ENCODE measurements at places on chromosomes 3 and 15. TPM values are rescaled to one million over a fixed set of nuclear protein-coding genes. Genes with fewer than 3 reads are reported as not detected.

The ACTRT3 gene
- total RNA-seq = 2.7 TPM

DNA sequence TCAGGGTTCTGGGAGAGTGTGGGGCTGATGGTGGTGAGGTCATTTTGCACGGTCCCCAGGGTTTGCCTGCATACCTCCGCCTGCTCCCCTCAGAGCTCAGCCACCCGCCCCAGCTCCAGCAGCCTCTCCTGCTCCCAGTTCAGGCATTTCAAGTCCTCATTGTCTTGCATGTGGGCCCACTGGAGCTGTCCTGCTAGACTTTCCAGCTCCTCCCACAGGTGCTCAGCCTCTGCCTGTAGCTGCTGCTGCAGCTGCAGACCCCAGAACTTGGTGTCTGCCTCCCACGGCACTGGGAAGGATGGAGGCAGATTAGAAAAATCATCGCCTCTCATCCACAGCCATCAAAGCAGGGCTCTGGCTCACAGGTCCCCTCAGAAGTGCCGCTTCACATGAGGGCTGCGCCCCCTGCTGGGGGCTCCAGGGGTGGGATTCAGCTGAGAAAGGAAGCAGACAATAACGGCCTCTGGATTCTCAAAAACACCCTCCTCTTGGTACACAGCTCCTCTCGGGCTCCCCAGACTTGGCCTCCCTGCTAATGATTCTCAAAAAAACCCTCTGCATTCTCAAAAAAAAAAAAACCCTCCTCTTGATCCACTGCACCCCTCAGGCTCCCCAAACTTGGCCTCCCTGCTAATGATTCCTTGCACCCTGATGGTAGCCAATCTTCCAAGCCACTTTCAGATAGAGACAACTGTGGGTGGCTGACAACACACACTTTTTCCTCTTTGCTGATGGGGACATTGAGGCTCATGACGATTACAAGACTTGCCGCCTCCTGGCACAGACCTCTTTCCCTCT lies 89.3 kb upstream of the C2CD4B start:
- H3K4me1 ChIP-seq = no peaks in the 10 kb centered on the region
- DNase-seq = no peak
- H3K27ac ChIP-seq = no peak overlapping the region
- H3K4me3 ChIP-seq = no peak overlapping the region
- H3K27me3 ChIP-seq = no peaks in the 10 kb centered on the region

DNA sequence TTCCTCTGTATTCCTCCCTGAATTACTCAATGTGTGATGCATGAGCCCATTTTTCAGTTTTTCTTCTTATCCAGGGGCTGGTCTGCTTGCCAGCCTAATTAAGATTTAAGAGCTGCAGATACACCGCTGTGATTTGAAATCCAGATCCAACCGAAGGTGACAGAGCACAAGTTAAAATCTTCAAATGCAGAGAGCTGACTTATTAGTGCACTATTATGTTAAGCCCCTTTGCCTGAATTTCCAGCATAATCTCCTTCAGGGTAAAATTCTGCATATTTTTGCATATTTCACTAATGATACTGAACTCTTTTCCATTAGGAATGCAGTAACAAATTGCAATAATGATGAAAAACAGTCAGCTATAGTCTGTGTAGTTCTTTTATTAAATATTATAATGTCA lies 583.6 kb downstream of the ROBO2 start:
- DNase-seq = no peak
- H3K4me3 ChIP-seq = no peak overlapping the region
- H3K27ac ChIP-seq = no peak overlapping the region
- H3K27me3 ChIP-seq = no peaks in the 10 kb centered on the region
- no peaks in the 10 kb centered on the region for H3K36me3 ChIP-seq
- H3K4me1 ChIP-seq = no peaks in the 10 kb centered on the region

- H3K36me3 ChIP-seq = no peaks in the 10 kb centered on the region
- no peak for DNase-seq
- no peak overlapping the region for H3K4me3 ChIP-seq
- H3K27ac ChIP-seq = no peak overlapping the region
- peaks cover 38% of the 10 kb centered on the region for H3K4me1 ChIP-seq
These were observed 15.4 kb downstream of the RAF1 start for GRCh38 chr3:12648384-12648959.

- DNase-seq = no peak
- no peaks in the 10 kb centered on the region for H3K36me3 ChIP-seq
- H3K4me3 ChIP-seq = no peak overlapping the region
- no peak overlapping the region for H3K27ac ChIP-seq
These were observed 12.8 kb downstream of the RTP1 start for GRCh38 chr3:187210091-187210490.

GRCh38 chr3:127816783-127817405 lies 5.4 kb downstream of the MGLL start:
- no peak overlapping the region for H3K4me3 ChIP-seq
- peak overlapping the region; percentile 40 for H3K27ac ChIP-seq

DNA sequence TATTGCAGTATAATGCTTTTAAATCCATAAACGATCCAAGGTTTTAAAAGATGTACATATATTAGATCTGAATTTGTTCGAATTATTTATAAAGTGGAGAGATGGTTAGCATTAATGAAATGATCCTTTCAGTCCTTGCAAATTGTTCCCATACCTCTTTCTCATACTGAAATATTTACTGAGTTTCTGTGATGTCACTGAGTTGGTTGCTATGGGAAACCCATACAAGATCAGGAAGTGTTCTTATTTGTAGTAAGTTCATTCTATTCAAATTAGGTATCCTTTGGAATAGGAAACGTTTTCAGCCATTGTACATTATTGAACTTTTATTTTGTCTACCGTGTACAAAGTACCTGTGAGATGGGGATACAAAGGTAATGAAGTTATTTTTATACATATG lies 73.2 kb upstream of the CHL1 start:
- no peak overlapping the region for H3K27ac ChIP-seq
- no peaks in the 10 kb centered on the region for H3K36me3 ChIP-seq
- H3K4me1 ChIP-seq = no peaks in the 10 kb centered on the region
- no peak overlapping the region for H3K4me3 ChIP-seq
- no peaks in the 10 kb centered on the region for H3K27me3 ChIP-seq

DNA sequence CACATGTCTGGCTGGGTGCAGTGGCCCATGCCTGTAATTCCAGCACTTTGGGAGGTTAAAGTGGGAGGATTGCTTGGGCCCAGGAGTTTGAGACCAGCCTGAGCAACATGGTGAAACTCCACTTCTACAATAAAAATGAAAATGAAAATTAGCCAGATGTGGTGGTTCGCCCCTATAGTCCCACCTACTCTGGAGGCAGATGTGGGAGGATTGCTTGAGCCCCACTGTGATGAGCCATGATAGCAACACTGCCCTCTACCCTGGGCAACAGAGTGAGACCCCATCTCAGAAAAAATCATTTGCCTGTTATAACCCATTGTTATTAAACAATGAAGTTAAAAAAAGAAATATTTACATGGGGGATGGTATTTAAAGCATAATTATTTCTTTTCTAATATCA lies 240.1 kb upstream of the ZPLD1 start:
- H3K36me3 ChIP-seq = no peaks in the 10 kb centered on the region
- DNase-seq = no peak
- no peak overlapping the region for H3K4me3 ChIP-seq
- H3K27me3 ChIP-seq = no peaks in the 10 kb centered on the region

DNA sequence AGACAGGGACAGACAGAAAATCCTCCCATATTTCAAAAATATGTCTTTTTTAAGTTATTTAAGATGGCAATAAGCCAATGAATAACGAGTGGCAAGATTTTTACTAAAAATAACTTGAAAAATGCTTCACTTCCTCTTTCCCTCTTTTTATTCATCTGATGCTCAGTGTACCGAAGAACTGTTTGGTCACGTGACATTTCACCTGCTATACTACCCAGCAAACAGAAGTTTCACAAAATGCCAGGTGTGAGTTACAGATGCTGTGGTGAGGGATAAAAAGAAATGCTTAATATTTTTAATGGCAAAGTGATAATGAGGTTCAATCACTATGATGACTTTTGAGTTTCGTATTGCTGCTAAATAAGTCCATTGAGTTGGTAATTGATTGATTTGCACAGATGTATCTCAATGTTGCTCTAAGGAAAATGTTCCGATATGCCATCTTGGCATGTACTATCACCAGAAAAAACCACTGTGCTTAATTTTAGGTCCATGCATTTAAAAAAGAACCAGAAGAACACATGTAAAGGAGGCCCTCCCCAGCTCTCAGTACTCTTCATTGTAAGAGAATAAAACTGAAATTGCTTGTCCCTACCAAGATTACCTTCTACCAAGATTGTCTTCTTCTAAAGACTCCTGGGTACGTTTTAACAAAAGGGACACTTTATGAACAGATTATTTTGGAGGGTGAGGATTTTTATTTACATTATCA lies 26.0 kb upstream of the SEC62 start:
- no peak for DNase-seq
- no peaks in the 10 kb centered on the region for H3K36me3 ChIP-seq
- H3K27me3 ChIP-seq = no peaks in the 10 kb centered on the region
- no peak overlapping the region for H3K27ac ChIP-seq
- no peak overlapping the region for H3K4me3 ChIP-seq
- H3K4me1 ChIP-seq = no peaks in the 10 kb centered on the region

GRCh38 chr3:194034346-194035336 lies 101.3 kb upstream of the HES1 start:
- H3K4me1 ChIP-seq = peaks cover 7% of the 10 kb centered on the region
- DNase-seq = no peak
- H3K27ac ChIP-seq = no peak overlapping the region

DNA sequence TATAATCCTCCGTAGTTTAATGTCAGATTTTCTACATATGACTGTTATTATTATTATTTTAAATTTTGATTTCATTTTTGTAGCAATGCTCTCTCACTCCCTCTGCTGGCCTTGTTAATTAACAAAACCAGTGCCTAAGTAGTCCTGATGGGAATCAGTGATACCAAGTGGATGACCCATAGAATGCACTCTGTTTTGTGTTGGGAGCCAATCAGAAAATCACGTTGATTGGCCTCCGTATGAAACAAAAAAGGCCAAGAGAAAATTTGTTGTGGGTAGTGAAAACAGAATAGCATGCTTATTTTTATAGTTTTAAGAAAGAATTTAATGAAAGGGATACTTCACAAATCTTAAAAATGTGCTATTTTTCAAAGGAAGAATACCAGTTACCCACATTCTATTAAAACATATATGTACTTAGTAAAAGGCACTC lies 34.4 kb upstream of the MEIS2 start:
- no peaks in the 10 kb centered on the region for H3K27me3 ChIP-seq
- H3K4me3 ChIP-seq = no peak overlapping the region
- H3K27ac ChIP-seq = no peak overlapping the region

All from tibial nerve (tissue), 4 donors.